ENCODE measurements at places on chromosomes 13 and 19.
A peak's percentile ranks its signal among the peaks of the same experiment; 100 is the strongest.

DNA sequence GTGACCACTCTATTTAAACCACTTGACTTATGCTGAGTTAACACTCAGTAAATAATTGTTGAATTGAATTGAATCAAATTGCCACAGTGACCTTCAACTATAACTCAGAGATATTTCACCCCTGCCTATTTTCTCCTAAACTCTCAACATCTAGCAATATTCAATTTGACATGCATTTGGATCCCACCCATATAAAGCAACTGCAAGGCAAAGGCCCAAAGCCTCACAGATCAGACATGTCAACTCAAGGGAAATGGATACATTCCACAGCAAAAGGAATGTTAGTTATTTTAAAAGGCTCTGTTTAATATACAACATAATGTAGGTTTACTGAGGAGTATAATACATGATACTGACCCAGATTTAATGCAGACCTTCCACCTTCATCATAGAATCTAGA is 107.4 kb downstream of the KCTD12 start:
- DNase-seq, result no peak

- DNase-seq, result peak; percentile 53
These were observed 86.2 kb downstream of the IRS2 start for GRCh38 chr13:109700176-109700575.

GRCh38 chr19:16739546-16739945 is 19.9 kb downstream of the NWD1 start:
- DNase-seq, result no peak

DNA sequence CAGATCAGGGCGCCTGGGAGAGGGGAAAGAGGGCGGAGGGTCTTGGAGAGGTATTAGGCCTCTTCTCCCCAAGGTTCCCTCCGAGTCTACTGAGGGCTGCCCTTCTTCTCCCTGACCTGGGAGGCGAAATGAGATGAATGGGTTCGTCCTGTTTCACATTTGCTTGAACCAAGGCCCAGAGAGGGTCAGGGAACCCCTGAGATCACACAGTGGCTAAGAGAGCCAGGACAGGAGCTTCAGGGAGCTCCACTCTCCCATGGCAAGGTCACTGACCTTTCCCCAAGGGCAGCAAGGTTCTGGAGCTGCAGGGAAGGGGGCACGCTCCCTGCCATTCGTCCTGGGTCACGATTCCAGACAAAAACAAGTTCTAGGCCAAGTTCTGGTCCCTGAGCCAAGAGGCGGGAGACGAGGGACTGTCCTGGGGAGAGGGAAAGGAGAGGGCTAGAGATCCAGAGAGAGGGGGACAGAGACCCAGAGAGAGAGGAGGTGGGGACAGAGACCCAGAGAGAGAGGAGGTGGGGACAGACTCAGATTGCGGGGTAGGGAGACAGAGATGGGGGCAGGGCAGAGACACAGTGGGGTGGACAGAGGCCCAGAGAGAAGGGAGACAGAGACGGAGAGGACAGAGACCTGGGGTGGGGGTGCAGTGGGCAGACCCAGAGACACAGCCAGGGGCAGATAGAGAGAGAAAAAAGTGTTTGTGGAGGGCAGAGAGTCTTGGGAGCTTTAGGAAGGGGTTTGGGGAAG is 541 bp downstream of the ASPDH start:
- no peak for DNase-seq

GRCh38 chr19:30881281-30881680 is 468.0 kb downstream of the TSHZ3 start:
- no peak for DNase-seq

- no peak for DNase-seq
These were observed 12.8 kb downstream of the CIB3 start for GRCh38 chr19:16160445-16160942.

GRCh38 chr19:50016225-50016807 is 8.9 kb downstream of the VRK3 start:
- no peak for DNase-seq

DNA sequence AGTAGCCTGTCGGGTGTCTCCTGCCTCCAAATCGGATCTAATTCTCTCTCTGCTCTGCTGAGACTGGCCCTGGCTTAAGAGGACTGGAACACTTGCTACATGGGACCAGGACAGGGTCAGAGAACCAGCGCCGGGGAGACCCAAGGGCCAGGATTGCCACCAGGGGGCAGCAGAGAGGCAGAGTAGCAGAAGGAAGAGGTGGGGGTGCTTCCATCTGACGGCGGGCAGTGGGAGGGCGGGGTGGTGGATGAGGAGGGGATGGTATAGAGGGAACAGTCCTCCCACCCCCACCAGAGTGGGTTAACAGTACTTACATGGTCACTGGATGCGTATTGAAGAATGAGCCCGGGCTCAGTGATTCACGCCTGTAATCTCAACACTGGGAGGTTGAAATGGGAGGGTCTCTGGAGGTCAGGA is 11.9 kb downstream of the SELENOW start:
- DNase-seq, result peak; percentile 46

DNA sequence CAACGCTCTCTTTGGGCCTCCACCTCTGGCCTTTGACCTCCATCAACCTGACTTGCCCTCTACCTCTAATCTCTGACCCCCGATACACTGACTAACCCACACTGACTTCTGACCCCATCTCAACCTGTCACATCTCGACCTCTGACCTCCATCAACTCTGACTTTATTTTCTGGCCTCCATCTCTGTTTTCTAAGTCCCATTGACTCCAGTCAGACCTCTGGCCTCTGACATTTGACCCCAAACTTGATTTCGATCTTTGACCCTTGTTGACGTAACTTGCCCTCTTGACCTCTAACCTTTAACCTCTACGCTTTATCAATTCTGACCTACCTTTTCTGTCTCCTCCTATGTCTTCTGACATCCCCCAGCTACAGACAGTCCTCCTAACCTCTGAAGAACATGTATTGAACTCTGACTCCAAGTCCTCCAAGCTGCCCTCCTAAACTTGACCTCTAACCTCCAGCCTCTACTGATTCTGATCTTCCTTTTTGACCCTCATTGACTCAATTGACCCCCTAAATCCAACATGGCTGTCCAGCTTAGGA is 780 bp downstream of the ACP4 start:
- DNase-seq, result no peak

GRCh38 chr19:47391510-47392223 is 27.7 kb downstream of the MEIS3 start:
- peak; percentile 68 for DNase-seq

DNA sequence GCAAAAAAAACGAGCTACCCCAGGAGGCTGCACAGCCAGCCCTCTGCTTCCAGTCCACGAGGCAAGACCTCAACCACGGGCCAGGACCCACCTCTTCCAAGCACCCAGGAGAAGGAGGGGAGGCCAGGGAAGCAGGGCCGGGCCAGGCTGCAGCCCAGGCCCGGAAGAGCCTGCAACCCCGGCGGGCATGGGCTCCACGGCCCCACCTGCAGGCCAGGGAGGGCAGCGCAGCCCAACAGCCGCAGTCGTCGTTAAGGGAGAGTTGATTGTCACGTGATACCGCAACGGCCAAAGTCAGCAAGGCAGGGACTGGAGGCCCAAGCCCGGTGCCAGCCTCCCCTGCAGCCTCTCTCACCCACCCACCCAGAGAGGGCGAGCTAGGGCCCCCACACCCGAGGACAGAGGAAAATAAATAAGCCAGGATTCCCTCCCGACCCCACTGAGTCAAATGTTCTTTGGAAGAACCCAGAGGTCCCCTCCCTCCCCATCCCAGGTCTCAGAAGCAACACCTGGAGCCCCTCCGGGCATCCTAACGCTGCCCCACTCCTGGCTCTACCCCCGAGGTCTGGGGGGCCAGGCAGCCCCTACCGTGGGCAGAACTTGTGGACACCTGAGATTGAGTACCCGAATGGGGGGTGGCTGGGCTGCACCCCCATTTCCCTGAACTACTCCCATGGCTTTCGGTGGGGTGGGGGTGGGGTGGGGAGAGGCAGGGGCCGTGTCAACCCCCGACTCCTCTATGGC is 5.2 kb upstream of the REXO1 start:
- peak; percentile 41 for DNase-seq

DNA sequence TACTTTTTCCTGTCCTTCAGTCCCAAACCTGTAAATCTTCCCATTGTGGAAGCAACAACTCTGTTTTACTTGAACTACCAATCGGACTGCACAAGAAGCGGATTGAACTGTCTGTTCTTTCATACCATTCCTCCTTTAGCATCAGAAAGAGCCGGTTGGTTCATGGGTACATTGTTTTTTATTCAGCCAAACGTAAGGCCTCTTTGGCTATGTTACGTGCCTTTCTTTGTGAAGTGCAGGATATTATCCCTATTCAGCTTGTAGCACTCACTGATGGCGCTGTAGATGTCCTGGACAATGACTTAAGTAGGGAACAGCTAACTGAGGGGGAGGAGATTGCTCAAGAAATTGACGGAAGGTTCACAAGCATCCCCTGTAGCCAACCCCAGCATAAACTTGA is 60.3 kb downstream of the ARHGAP35 start:
- no peak for DNase-seq

DNA sequence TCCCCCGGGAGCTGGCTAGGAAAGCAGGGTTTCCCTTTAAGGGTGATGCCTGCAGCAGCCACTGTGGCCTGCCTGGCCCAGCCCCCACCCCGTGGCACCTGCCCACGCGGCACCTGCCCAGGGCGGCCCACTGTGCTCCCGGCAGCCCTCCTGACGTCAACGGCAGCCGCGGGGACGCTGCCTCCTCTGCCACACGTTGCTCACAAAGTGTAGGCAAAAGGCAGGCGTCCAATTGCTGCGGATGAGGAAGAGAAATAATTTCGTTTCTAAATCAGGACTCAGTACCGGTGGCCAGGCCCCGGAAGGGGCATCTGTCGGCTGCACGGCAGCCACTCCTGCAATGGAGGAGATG is 122.3 kb downstream of the URI1 start:
- DNase-seq, result no peak

- no peak for DNase-seq
These were observed 30.7 kb downstream of the GPR180 start for GRCh38 chr13:94632226-94632980.

GRCh38 chr19:43763473-43763939 is 8.7 kb upstream of the SMG9 start:
- DNase-seq, result peak; percentile 32
